HCT116 (cell line): ENCODE measurements at places on chromosomes 3 and 15. TPM values are rescaled to one million over a fixed set of nuclear protein-coding genes. Genes with fewer than 3 reads are reported as not detected.

DNA sequence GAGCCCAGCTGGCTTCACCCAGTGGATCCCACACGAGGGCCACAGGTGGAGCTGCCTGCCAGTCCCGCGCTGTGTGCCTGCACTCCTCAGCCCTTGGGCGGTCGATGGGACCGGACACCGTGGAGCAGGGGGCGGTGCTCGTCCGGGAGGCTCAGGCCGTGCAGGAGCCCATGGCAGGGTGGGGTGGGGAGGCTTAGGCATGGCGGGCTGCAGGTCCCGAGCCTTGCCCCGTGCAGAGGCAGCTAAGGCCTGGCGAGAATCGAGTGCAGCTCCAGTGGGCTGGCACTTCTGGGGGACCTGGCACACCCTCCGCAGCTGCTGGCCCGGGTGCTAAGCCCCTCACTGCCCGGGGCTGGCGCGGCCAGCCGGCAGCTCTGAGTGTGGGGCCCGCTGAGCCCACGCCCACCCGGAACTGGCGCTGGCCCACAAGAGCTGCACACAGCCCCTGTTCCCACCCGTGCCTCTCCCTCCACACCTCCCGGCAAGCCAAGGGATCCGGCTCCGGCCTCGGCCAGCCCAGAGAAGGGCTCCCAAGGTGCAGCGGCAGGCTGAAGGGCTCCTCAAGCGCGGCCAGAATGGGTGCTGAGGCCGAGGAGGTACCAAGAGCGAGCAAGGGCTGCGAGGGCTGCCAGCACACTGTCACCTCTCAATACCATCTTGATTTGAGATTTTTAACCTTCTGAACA is 121.4 kb downstream of the EPHB1 start:
- no peak overlapping the region for H3K27ac ChIP-seq
- no peaks in the 10 kb centered on the region for H3K4me1 ChIP-seq
- DNase-seq = no peak
- H3K27me3 ChIP-seq = peaks cover 27% of the 10 kb centered on the region

GRCh38 chr3:41188306-41188705 is 11.0 kb upstream of the CTNNB1 start:
- H3K4me1 ChIP-seq = no peaks in the 10 kb centered on the region
- peaks cover 10% of the 10 kb centered on the region for H3K27me3 ChIP-seq
- no peak overlapping the region for H3K27ac ChIP-seq

DNA sequence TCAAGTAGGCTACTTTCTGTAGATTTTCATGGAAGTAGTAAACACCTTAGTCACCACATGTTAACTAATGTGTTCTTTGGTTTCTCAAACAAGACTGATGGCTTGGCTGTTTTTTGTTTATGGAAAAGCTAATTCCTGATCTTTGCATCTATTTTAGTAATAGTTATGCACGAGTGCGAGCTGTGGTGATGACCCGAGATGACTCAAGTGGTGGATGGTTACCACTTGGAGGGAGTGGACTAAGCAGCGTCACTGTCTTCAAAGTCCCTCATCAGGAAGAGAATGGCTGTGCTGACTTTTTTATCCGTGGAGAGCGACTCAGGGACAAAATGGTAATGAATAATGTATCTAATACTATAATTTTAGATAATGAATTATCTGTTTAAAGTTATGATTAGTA is 46.6 kb downstream of the SPRED1 start:
- H3K27me3 ChIP-seq = no peaks in the 10 kb centered on the region
- H3K4me1 ChIP-seq = no peaks in the 10 kb centered on the region
- no peak overlapping the region for H3K4me3 ChIP-seq
- no peak overlapping the region for H3K27ac ChIP-seq
- DNase-seq = no peak
- no peaks in the 10 kb centered on the region for H3K36me3 ChIP-seq

XIRP1 gene
- total RNA-seq = not detected
